ENCODE measurements at places on chromosomes 3 and 15. TPM values are rescaled to one million over a fixed set of nuclear protein-coding genes. Genes with fewer than 3 reads are reported as not detected.

The TLR9 gene
- total RNA-seq: not detected

The CCDC50 gene
- 90.2 TPM for total RNA-seq

The MOBP gene
- not detected for total RNA-seq

The APH1B gene
- total RNA-seq: 11.8 TPM

The GOLGA6L9 gene
- 15.3 TPM for total RNA-seq

The TRIM42 gene
- not detected for total RNA-seq

The PP2D1 gene
- not detected for total RNA-seq

The TTC21A gene
- 2.1 TPM for total RNA-seq

The HTR3E gene
- not detected for total RNA-seq

The NUP210 gene
- not detected for total RNA-seq

The HYAL3 gene
- 7.4 TPM for total RNA-seq

The MKRN3 gene
- not detected for total RNA-seq

The IQSEC1 gene
- total RNA-seq: 9.6 TPM

The GABRB3 gene
- 1.2 TPM for total RNA-seq

The FGD5 gene
- total RNA-seq: 0.24 TPM

The BFSP2 gene
- total RNA-seq: not detected

The WDR93 gene
- under 0.01 TPM for total RNA-seq

The SLC22A13 gene
- 1.6 TPM for total RNA-seq

The SLC6A20 gene
- not detected for total RNA-seq

The SAMMSON gene
- total RNA-seq: not detected

The SENP5 gene
- 20.8 TPM for total RNA-seq

The SNX4 gene
- 18.5 TPM for total RNA-seq

The NEK10 gene
- not detected for total RNA-seq

The ROPN1 gene
- total RNA-seq: not detected

The CYP1A2 gene
- total RNA-seq: not detected

The SOX14 gene
- not detected for total RNA-seq

The SLC12A1 gene
- 0.13 TPM for total RNA-seq

The CERS3 gene
- total RNA-seq: not detected

The OCA2 gene
- 0.16 TPM for total RNA-seq

The GRIP2 gene
- not detected for total RNA-seq

The PCLAF gene
- 66.2 TPM for total RNA-seq

The CKMT1A gene
- not detected for total RNA-seq

The ZDHHC19 gene
- not detected for total RNA-seq

All from epithelial cell of alveolus of lung (primary cell).